ENCODE measurements at places on chromosomes 2 and 18. TPM values are rescaled to one million over a fixed set of nuclear protein-coding genes. Genes with fewer than 3 reads are reported as not detected.

Gene EPB41L3
- total RNA-seq, result not detected

Gene C2orf74
- 17.1 TPM for total RNA-seq

Gene DTNA
- total RNA-seq, result 10.9 TPM

Gene MFF
- total RNA-seq, result 82.3 TPM

Gene PRKAG3
- total RNA-seq, result not detected

Gene FER1L5
- not detected for total RNA-seq

Gene LINC00305
- not detected for total RNA-seq

Data from Calu3 (cell line).